Globus pallidus (tissue), 1 donor: ENCODE measurements at places on chromosomes 3 and 15.

- DNase-seq = peak; percentile 5
Measured at GRCh38 chr3:179608931-179609720, 4.5 kb downstream of the NDUFB5 start.

DNA sequence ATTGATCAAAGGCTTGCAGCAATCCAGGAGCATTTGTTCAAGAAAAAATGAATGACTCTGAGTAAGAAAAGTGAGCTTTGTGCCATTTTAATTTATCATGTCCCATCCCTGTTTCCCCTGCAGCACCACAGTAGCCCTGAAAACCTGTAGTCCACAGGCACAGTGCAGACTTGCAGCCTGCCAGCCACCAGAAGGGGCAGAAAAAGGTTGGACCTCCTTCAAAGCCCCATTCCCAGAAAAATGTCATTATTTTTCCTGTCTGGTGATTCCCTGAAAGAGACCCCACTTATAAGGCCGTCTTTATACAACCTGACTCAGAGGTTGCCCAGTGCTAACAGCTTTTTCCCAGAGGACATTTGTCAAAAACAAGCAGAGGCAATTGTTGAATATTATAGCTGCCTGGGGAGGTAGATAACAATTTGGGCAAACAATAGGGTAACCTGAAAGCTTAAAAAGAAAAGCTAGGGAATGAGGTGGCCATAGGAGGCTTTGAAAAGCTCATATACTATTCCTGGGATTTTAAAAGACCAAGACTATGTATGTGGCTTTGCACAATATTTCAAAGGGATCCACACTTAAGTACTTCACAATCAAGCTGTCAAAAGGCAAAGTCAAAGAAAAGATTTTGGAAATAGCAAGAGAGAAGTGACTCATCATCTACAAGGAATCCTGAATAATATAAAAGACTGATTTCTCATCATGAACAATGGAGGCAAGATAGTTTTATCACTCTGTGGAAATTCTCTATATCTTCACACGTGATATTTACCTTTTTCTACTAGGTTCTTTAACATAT, 136.8 kb upstream of the PLXNA1 start:
- no peak for DNase-seq

DNA sequence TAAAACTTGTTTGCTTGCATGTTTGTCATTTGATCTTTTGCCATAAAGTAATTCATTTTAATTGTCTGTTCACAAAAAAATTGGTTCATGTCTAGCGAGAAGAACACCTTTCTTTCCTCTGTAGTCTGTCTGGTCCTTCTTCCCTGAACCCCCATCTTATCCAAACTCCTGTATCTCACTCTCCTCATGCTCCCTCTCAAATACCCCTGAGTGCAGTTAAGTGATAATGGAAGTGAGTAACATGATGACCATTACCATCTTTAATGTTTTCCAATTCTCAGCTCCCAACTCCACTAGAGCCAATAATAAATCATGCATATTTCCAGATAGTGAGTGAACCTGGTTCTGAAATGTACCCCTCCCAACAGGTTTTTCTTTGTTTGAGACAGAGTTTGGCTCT, 14.2 kb upstream of the KCNMB3 start:
- no peak for DNase-seq

GRCh38 chr15:82950746-82951370, 1.7 kb downstream of the HOMER2 start:
- no peak for DNase-seq

DNA sequence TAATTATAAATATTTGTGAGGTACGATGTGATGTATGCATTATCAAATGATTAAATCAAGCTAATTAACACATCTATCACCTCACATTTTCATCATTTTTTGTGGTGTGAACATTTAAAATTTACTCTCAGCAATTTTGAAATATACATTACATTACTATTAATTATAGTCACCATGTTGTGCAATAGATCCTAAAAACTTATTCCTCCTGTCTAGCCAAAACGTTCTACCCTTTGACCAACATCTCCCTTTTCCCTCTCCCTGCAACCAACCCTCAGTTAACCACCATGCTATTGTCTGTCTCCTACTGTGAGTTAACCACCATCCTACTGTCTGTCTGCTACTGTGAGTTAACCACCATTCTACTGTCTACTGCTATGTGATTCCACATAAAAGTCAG, 20.7 kb upstream of the SLMAP start:
- no peak for DNase-seq

DNA sequence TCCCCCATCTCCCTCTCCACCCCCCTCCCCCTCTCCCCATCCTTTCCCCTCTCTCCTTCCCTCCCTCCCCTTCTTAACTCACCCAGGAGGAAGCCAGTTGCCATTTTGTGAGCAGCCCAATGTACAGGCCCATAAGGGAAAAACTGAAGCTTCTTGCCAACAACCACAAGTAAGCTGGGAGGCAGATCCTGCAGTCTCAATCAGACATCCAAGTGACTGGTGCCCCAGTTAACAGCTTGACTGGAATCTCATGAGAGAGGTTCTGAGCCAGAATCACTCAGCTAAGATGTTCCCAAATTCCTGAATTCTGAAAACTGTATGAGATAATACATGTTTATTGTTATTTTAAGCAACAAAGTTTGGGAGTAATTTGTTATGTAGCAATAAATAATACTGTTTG, 90.7 kb downstream of the C3orf70 start:
- no peak for DNase-seq
